Cortex of kidney (tissue), 1 donor: ENCODE measurements at places on chromosomes 6 and 20.

- no peak for DNase-seq
These were observed 508.0 kb downstream of the TBC1D32 start for GRCh38 chr6:120826253-120826652.

DNA sequence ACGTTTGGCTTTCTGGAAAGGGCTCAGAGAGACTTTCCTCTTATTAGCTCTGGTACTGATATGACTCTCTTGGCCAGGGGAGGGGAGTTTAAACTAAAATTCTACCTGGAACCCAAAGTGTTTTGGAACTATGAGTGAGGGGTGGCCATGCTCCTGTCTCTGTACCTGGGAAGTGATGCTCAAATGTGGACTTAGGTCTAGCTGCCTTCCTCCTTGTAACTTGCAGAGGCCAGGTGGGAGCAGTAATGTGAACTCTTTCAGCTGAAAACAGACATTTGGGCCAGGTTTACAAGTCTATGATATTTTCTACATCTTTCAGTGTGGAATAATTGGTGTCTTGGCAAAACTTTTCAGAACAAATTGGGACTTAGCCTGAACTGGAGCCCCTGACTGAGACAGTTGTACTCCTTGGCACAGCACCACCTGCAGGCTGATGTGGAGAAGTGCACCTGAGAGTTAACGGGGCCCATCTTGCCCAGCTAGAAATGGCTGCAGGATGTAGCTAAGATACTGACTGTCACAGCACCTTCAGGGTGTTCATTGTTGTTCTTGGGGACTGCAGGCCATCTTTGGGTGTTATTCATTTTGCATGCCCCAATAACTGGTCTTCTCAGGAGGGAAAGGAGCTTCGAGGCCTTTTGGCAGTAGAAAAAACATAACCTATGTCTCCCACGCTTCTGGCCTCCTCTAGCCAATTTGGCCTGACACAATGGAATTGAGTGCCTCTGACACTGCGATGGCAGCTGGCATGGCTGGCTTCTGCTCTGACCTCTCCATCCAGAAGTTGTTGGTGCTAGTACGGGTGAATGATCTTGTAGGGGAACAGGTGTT, 37.1 kb downstream of the CD109 start:
- DNase-seq: no peak

DNA sequence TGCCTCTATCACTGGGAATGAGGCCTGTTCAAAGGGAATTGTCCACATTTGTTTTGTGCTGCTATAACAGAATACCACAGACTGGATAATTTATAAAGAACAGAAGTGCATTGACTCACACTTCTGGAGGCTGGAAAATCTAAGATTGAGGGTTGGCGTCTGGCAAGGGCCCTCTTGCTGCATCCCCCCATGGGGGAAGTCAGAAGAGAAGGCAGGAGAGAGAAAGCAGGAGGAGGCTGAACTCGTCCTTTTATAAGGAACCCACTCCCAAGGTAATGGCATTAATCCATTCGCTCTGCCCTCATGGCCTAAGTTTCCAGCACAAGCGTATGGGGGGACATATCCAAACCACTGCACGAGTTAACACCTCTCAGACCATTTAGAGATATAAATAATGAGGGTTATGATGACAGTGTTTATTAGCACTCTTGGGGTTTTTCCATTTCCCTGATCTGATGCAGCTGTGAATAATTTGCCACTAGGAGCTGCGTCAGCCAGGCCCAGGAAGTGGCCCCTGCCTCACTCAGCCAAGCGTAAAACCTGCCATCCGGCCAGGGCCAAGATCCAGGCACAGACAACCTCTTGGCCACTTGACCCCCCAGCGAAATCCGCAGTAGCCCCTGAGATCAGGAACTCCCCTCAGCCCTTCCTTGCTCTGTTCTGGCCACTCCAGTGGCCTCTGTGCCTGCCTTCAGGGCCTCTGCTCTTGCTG, 14.2 kb upstream of the SLCO4A1 start:
- no peak for DNase-seq

DNA sequence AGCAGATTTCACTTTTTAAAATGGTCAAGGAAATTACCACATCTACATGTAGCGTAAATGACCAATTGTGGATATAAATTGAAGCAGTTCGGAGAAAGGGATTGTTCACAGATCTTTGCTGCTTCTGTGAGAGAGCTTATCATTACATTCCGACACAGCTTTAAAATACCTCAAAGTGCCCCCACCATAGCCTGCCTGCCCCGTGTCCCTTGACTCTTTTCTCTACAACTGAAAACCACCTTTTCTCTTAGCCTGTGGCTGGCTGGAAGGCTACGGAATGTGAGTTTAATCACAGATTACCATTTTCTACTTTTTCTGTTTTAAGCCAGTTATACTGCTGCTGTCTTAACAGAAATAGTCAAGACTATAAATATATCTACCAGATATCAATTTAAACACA, 347.2 kb upstream of the MAP3K7 start:
- no peak for DNase-seq

DNA sequence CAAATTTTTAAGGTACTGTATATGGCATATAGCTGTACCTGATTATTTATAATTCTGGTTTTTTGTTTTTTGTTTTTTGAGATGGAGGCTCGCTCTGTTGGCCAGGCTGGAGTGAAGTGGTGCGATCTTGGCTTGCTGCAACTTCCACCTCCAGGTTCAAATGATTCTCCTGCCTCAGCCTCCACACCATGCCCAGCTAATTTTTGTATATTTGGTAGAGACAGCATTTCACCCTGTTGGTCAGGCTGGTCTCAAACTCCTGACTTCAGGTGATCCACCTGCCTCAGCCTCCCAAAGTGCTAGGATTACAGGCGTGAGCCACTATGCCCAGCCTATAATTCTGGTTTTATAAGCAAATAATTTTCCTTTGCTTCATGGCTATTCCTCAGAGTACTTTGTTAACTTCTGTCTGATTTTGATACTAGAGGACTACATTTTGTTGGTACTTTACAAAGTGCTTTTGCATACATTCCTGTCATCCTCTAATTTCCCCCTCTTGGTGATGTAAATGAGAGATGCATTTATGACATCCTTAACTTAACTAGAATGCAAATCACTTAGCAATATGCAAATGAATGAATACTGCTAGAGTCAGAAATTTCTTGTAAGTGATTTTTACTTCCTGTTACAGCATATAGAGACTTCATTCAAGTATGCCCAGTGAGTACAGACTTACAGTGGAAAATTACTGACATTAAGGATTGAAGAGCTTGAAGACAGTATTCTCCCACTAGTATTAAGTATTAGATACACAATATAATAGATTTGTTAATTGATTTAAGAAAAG, 35.7 kb upstream of the ARID1B start:
- no peak for DNase-seq

DNA sequence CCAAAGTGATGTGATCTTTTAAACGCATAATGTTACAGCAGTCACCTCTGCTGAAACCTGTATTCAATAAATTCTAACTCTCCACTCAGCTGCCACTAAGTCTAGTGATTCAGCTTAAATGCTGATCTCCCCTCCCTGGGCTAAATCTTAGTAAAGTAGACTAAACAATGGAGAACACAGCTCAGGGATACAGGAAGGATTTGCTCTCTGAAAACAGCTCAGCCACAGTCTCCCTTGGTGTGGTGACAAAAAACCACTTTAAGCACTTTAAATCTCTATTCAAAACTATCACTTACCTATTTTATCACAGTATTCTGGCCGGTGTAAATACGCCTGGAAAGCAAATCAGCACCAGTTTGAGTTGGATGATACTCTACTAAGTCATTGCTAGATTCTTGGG, 130.6 kb downstream of the RFX6 start:
- DNase-seq: no peak

GRCh38 chr20:16530201-16530681, 43.0 kb downstream of the KIF16B start:
- no peak for DNase-seq

- no peak for DNase-seq
These were observed 58.2 kb downstream of the FAM217A start for GRCh38 chr6:4020822-4021132.

DNA sequence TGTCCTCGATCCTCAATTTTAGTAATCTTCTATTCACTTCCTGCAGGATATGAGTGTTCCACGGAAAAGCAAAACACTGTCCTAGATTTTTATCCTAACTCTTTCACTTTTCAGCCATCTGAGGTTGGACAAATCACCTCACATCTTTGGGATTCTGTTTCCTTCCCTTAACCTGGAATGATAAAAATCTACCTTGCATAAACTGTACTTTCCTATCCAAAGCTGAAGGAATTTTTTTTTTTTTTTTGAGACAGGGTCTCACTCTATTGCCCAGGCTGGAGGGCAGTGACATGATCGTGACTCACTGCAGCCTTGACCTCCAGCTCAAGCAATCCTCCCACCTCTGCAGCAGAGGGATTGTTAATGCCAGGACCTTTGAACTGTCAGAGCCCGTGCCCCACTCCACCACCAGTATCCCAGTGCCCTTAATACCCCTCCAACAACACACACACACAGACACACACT, 20.5 kb downstream of the CAPN11 start:
- no peak for DNase-seq

- DNase-seq: no peak
These were observed 592.8 kb downstream of the HACE1 start for GRCh38 chr6:104266922-104267321.

DNA sequence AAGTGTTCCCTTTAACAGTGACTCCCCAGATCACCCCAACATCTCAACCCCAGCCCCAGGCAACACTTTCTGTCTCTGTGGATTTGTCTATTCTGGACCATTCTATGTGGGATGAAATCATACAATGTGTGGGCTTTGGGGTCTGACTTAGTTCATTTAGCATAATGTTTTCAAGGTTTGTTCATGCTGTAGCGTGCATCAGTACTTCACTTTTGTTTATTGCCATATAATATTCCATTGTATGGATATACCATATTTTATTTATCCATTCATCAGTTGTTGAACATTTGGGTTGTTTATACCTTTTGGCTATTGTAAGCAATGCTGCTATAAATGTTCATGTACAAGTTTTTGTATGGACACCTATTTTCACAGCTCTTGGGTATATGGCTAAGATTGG, 31.0 kb downstream of the FOXF2 start:
- no peak for DNase-seq

- DNase-seq: no peak
These were observed 76.8 kb downstream of the HIVEP2 start for GRCh38 chr6:142867988-142868812.

GRCh38 chr6:45625191-45625664, 247.5 kb upstream of the SUPT3H start:
- DNase-seq: no peak

DNA sequence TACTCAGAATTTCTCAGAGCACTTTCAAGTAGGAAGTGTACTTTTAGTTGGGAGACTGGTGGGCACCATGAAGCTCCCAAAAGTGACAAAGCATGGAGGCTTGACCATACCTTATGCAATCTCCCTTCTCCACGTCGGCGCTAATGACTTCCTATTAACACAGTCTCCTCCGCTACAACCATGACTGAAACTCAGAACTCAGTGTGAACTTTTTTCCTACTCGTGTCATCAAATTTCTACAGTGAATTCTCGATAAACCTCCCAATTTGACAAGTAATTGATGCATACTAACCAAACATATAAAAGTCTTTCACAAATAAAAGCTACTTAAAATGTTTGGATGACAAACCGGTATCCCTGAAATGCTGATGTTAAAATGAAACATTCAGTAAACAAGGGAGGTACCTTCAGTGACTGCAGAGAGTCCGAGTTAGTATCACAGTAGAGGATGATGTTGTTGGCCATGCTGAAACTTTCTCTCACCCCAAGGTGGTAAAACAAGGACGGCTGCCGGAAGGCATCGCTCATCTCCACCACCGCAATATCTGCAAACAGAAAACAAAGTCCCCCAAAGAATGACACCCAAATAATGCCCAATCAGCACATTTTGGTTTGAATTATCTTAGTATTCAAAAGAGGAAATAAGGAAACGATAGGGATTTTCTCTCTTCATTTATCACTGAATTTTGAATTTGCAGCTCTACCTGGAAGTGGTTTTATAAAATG, 72.1 kb downstream of the MAP3K5 start:
- no peak for DNase-seq

GRCh38 chr6:13794184-13794583, 20.2 kb downstream of the MCUR1 start:
- no peak for DNase-seq

- no peak for DNase-seq
These were observed 26.5 kb upstream of the SH3BGRL2 start for GRCh38 chr6:79604583-79605037.

GRCh38 chr6:7628909-7629308, 38.9 kb downstream of the SNRNP48 start:
- no peak for DNase-seq

GRCh38 chr6:19841181-19841580, 4.0 kb downstream of the ID4 start:
- no peak for DNase-seq
